Kidney (tissue), 22 donors: ENCODE measurements at places on chromosomes 13 and 19. TPM values are rescaled to one million over a fixed set of nuclear protein-coding genes. Genes with fewer than 3 reads are reported as not detected.

DNA sequence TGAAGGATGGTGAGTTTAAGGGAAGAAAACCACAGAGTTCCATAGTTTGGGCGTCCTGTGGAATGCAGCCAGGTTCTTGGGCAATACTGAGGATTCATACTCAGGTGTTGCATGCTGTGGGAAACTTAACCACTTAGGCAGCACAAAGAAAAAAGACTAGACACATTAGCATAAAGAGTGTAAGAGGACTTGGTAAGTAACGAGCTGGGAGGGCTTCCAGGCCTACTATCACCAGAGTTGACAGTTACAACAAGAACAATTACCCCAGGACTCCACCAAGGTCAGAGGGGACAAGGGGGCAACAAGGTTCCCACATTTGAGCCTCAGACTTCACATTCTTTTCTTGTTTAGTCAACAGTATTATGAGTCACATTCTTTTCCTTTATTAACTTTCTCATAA is 33.2 kb downstream of the KCTD12 start:
- DNase-seq: no peak

The IQCN gene
- 6.3 TPM for total RNA-seq

- DNase-seq: no peak
Measured at GRCh38 chr13:47639738-47640447, 361.2 kb downstream of the SUCLA2 start.

DNA sequence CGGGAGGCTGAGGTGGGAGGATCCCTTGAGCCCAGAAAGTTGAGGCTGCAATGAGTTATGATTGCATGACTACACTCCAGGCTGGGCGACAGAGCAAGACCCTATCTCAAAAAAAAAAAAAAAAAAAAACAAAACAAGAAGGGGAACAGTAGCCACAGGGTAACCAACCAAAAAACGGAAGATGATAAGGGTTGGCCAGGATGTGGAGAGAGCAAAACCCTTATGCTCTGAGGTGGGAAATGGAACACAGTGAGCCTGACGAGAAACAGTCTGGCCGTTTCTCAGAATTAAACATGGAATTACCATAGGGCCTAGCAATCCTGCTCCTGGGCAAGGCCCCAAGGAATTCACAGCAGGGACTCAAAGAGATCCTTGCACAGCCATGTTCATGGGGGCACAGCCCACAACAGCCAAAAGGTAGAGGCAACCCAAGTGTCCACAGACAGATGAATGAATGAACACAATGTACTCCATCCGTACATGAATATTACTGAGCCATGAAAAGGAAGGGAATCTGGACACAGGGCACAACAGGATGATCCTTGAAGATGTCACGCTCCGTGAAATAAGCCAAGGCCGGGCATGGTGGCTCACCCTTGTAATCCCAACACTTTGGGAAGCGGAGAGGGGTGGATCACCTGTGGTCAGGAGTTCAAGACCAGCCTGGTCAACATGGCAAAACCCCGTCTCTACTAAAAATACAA is 11.3 kb downstream of the NMRK2 start:
- DNase-seq: no peak

DNA sequence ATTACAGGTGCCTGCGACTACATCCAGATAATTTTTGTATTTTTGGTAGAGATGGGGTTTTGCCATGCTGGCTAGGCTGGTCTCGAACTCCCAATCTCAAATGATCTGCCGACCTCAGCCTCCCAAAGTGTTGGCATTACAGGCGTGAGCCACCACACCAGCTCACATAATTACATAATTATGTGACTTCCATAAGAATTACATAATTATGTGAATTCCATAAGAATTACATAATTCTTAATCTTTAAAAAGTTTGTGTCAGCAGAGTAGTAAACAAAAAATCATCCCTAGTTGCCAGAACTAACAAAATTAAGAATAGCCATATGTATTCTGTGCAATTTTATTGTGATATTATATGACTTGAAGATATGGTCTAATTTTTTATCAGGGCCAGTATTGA is 25.6 kb downstream of the IFT88 start:
- no peak for DNase-seq

GRCh38 chr19:41411968-41412265 is 14.3 kb downstream of the BCKDHA start:
- no peak for DNase-seq

DNA sequence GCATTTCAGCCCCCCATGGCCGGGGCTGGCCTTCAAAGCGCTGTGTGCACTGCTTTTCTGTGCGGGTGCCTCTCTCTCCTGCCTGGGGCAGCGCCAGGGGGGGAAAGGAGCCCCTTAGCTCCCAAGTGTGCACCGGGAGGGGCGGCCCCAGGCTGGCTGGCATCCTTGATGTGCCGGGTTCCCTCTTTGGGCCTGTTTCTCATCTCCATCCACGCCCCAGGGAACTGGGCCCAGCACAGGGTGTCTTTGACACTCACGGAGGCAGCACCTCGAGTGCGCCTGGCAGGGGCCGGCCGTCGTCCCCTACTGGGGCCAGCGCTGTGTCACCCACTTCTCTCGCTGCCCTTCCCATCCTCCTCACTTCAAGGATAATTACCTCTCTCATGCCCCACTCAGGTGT is 324.3 kb downstream of the TEX29 start:
- no peak for DNase-seq

The MADCAM1 gene
- total RNA-seq: 0.50 TPM

The MYBPC2 gene
- 0.98 TPM for total RNA-seq

The ATXN8OS gene
- total RNA-seq: not detected

- DNase-seq: no peak
Measured at GRCh38 chr19:12886969-12887747, at the start of gene KLF1. Gene KLF1, minus strand, starts transcription at chr19:12887201. Its CDS starts 61 bp downstream, at chr19:12887140.

- no peak for DNase-seq
Measured at GRCh38 chr13:82803341-82803740, 1078.9 kb downstream of the SLITRK1 start.

GRCh38 chr13:29878101-29878500 is 27.7 kb upstream of the UBL3 start:
- DNase-seq: no peak

The ILF3 gene
- total RNA-seq: 206 TPM

The ZNF575 gene
- total RNA-seq: 3.1 TPM

- no peak for DNase-seq
Measured at GRCh38 chr19:58518256-58519086, 1.1 kb downstream of the ZBTB45 start.

DNA sequence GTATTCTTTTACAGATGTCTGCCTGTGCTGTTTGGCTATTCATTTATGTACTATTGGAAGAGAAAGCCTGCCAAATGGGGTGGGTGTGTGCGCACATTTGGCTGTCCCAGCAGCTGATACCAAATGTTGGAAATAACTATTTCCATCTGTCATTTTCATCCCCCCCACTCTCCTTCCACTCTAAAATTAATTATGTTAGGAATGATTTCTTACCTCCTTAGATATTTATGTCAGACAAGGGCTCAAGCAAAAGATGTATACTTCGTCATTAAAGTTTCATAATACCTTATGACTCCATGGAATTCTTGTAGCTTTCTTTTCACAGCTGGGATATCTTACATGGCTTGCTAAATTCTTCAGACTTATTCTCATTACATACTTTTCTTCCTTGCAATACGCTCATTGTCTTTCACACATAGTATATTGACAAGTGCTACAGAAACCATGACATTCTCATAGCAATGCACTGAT is 18.6 kb downstream of the ITM2B start:
- DNase-seq: no peak

DNA sequence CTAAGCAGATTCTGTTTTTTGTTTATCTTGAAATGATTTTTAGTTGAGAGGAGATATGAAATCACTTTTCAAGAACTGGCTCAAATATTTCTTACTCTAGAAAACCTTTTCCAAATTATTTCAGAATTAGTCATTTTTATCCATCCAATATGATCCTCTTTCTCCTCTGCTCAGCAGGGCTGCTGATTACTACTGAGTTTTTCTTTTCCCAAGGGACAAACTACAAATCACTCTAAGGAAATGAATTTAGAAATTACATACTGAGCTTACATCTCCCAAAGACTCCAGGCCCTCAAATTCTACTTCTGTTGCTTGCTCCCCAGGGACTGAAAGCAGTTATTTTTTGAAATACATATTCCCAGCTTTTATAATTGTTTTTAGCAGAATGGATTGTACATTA is 87.4 kb upstream of the UFM1 start:
- no peak for DNase-seq

The VWA8 gene
- total RNA-seq: 21.3 TPM

DNA sequence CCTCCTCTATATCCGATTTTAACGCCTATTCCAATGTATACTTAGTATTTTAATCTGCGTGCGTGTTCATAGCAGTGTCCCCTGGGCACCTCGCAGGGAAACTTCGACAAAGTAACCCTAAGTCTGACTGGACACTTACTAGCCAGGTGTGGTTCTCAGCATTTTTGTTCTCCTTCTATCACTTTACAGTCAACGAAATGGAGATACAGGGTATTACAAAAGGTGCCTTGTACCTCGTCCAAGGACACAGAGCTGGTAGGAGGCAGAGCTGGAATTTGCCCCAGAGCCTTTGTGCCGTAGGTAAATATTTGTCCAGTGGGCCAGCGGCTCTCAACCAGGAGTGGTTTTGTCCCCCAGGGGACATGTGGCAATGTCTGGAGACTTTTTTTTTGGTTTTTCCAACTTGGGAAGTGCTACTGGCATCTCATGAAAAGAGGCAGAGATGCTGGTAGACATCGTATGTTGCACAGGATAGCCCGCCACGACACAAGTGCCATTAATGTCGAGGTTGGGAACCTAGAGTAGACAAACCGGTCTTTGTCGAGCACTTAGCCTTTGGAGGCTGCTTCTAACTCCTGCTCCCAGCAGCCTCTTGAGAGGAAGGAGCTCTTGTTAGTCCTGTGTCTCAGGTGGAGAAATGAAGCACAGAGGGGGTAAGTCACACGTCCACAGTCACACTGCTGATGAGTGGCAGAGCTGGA is 1.1 kb downstream of the ZNF444 start:
- no peak for DNase-seq
